ENCODE measurements at places on chromosomes 11 and 22. TPM values are rescaled to one million over a fixed set of nuclear protein-coding genes. Genes with fewer than 3 reads are reported as not detected.
A peak's percentile ranks its signal among the peaks of the same experiment; 100 is the strongest.

DNA sequence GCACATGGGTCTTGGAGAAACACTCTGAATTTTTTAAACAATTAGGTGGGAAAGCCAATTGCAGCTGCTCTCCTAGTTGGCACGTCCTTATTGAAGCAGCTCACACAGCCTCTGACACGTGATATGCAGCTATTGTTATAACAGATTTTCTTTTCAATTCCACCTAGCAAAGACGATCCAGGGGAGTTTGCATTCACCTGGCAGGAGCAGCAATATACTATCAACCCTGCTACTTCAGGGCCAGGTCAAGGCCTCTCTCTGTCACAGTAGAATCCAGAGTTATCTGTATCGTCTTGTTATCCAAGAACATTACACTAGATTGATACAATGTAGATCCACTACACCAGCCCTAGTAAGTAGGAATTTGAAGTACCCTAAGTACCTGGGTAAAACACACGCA is 8.3 kb downstream of the KRTAP5-11 start:
- no peak for DNase-seq
- H3K27me3 ChIP-seq, result peaks cover 1% of the 10 kb centered on the region
- H3K4me1 ChIP-seq, result peaks cover 4% of the 10 kb centered on the region
- no peak overlapping the region for H3K27ac ChIP-seq

GRCh38 chr11:19253817-19254216 is 13.1 kb upstream of the E2F8 start:
- peaks cover 13% of the 10 kb centered on the region for H3K4me1 ChIP-seq
- H3K36me3 ChIP-seq, result no peaks in the 10 kb centered on the region
- peak; percentile 31 for DNase-seq
- peaks cover 2% of the 10 kb centered on the region for H3K27me3 ChIP-seq
- no peak overlapping the region for H3K4me3 ChIP-seq

DNA sequence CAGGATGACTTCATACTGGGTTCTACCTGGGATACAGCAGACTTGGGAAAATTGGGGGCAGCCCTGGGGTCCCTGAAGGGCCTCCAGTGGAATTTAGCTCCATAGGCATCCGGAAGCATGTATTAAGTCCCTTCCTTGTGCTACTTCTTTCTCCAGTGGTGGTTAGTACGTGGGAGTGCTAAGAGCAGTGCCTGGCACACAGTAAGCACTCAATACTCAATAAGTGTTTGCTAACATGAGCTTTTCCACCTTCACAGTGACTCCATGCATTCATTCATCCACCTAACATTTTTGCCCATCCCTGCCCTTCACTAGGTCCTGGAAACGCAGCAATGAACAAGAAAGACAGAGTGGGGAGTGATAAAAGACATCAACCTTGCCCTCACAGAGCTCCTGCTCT is 120.5 kb downstream of the MN1 start:
- no peaks in the 10 kb centered on the region for H3K36me3 ChIP-seq
- H3K27ac ChIP-seq, result no peak overlapping the region
- H3K27me3 ChIP-seq, result no peaks in the 10 kb centered on the region
- H3K4me3 ChIP-seq, result no peak overlapping the region
- H3K4me1 ChIP-seq, result peaks cover 18% of the 10 kb centered on the region

- H3K27me3 ChIP-seq, result peaks cover 1% of the 10 kb centered on the region
- no peak overlapping the region for H3K27ac ChIP-seq
- no peak overlapping the region for H3K4me3 ChIP-seq
- DNase-seq, result no peak
- no peaks in the 10 kb centered on the region for H3K36me3 ChIP-seq
Observed at GRCh38 chr11:33942954-33943353, 51.1 kb upstream of the LMO2 start.

- DNase-seq, result no peak
- peaks cover 2% of the 10 kb centered on the region for H3K4me1 ChIP-seq
- peaks cover 1% of the 10 kb centered on the region for H3K27me3 ChIP-seq
Observed at GRCh38 chr11:73995731-73996130, 13.1 kb upstream of the UCP2 start.

DNA sequence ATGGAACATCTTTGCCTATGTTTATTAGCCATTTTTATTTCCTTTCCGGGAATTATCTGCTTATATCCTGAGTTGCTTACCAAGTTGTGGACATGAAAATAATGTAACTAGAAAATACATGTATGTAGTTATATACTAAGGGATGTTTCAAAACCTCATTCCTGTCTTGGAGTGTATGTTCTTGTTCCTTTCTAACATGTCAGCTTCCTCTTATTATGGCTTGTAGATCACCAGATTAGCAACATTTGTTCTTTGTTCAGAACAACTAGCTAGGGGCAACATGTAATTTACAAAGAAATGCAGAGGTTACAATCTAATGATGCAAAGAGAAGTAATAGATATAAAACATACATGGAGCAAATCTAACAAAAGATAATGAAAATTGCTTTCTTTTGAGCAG is 13.1 kb upstream of the TMEM123 start:
- DNase-seq, result no peak
- no peak overlapping the region for H3K27ac ChIP-seq
- H3K27me3 ChIP-seq, result peaks cover 2% of the 10 kb centered on the region
- no peak overlapping the region for H3K4me3 ChIP-seq

- peak overlapping the region; percentile 16 for H3K4me3 ChIP-seq
- DNase-seq, result no peak
- H3K4me1 ChIP-seq, result peaks cover 10% of the 10 kb centered on the region
- H3K36me3 ChIP-seq, result no peaks in the 10 kb centered on the region
- no peak overlapping the region for H3K27ac ChIP-seq
Observed at GRCh38 chr11:34650528-34650927, 29.6 kb downstream of the EHF start.

DNA sequence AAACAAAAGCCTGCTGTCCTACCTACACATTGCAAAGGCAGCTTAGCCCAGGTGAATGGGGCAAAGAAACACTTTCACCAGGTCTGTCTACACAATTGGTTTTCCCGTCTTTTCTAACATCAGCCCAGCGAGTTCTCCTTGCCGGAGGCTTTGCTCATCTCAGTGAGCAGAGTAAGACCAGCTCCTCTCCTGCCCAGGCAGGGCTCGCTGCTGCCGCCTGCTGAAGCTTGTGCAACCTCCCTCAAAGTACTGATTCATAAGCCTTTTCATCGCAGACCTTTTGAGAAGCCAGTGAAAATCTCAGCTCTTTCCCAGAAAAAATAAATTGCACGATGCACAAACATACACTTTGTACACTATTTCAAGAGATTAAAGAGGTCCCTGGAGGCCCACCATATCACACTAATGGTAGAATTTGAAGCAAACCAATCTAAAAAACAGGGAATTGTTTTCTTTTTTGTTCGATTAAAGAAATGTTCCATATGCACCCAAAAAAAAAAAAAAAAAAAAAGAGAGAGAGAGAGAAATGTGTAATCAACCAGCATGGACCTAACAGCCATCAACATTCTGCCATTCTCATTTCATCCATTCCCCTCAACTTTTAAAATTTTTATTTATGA is 328.1 kb upstream of the MPPED2 start:
- DNase-seq, result peak; percentile 72
- H3K4me1 ChIP-seq, result no peaks in the 10 kb centered on the region
- H3K36me3 ChIP-seq, result no peaks in the 10 kb centered on the region
- H3K27ac ChIP-seq, result no peak overlapping the region
- no peak overlapping the region for H3K4me3 ChIP-seq

DNA sequence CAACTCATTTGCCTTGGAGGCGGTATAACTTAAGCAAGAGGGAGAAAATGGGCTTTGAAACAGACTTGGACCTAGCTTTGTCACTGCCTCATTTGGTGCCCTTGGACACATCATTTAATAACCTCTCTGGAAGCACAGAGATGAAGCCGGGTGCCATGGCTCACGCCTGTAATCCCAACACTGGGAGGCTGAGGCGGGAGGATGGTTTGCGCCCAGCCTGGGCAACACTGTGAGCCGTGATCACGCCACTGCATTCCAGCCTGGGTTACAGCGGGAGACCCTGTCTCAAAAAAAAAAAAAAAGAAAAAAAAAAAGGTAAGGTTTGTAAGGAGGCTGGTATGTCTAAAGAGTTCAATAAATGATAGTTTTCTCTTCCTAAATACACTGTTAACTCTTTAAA is 806 bp downstream of the COA4 start:
- peaks cover 9% of the 10 kb centered on the region for H3K4me1 ChIP-seq
- peaks cover 7% of the 10 kb centered on the region for H3K36me3 ChIP-seq
- peaks cover 1% of the 10 kb centered on the region for H3K27me3 ChIP-seq
- peak overlapping the region; percentile 94 for H3K27ac ChIP-seq

DNA sequence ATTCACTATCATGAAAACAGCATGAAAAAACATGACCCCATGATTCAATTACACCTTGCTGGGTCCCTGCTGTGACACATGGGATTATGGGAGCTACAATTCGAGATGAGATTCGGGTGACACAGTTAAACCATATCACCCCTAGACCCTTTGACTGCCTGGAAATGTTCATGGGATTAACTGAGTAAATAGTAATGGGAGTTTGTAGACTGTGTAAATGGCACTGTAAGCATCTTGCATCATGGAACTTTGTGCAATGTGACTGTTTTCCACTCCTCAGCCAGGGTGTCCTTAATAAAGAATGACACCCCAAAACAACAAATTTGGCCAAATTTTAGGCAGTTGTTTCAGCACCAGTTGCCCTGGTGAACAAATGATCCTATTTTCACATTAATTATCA is 7.9 kb upstream of the SLC22A25 start:
- no peak overlapping the region for H3K4me3 ChIP-seq
- H3K27me3 ChIP-seq, result no peaks in the 10 kb centered on the region
- no peak for DNase-seq
- no peaks in the 10 kb centered on the region for H3K4me1 ChIP-seq
- H3K27ac ChIP-seq, result no peak overlapping the region
- H3K36me3 ChIP-seq, result no peaks in the 10 kb centered on the region

DNA sequence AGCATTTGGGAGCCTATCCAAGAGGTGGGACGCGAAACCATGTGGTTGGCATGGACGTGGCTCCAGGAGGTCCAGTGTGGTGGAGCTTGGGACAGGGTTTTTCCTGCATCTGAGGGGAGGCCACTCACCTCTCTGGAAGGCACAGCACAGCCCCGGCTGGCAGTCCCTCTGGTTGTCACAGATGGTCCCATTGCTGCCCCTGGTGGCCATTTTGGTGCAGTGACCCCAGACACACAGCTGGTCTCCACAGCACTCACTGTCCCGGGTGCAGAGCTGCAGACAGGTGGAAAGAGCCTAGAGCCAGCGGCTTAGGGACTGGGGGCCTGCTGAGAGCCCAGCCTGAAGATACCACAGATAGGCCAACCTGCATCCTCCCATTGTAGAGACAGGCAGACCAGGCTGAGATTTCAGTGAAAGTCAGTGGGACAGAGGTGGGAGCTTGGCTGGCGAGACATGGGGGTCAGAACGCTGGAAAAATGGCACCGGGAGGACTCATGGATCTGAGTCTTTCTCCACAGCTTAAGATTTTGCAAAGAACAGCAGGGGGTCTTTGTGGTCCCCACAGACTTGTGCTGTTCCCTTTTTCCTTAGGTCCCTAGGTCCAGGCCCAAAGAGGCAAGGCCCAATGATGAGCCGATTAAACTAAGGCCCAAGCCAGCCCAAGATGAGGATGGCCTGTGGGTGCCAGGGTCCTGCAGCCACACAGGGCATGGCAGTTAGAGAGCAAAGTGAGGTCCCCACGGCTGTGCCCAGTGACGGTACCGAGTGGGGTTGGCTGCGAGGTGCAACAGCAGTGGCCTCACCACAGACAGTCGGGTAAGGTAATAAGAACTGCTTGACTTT is 41.4 kb downstream of the DKK3 start:
- no peak overlapping the region for H3K27ac ChIP-seq
- peaks cover 5% of the 10 kb centered on the region for H3K4me1 ChIP-seq
- peak; percentile 83 for DNase-seq
- H3K27me3 ChIP-seq, result peaks cover 12% of the 10 kb centered on the region
- peaks cover 9% of the 10 kb centered on the region for H3K36me3 ChIP-seq

DNA sequence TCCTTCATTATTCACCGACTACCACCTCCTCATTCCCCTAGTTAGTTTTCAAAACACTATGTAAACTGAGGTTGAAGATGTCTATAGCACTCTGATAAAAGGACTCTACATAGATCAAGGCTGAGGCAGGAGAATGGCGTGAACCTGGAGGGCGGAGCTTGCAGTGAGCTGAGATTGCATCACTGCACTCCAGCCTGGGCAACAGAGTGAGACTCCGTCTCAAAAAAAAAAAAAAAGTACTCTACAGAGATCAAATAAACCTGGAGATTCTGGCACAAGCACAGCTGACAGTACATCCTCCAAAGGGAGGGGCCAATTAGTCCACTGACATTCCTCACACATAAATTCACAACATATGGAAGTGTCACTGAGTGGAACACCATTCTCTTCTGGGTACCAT is 31.0 kb downstream of the TSG101 start:
- H3K4me3 ChIP-seq, result no peak overlapping the region
- no peak overlapping the region for H3K27ac ChIP-seq
- DNase-seq, result no peak

DNA sequence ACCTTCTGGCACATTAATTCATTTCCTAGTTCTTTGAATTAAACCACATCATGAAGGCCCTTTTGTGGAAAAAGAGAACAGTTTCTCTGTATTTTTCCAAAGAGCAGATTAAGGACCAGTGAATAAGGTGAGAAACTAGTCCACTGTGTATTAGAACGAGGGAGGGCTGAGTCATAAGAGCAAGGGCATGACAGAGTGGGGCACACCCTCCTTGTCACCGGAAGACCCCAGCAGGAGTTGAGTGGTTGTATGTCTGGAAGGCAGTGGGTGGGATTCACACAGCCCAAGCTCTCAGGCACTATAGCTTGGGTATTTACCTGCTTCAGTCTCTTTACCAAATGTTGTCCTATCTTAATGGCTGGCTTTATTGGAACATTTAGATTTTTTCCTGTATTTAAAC is 86.8 kb downstream of the BMAL1 start:
- H3K4me1 ChIP-seq, result peaks cover 41% of the 10 kb centered on the region
- peaks cover 7% of the 10 kb centered on the region for H3K36me3 ChIP-seq
- peak overlapping the region; percentile 48 for H3K27ac ChIP-seq
- peaks cover 9% of the 10 kb centered on the region for H3K27me3 ChIP-seq
- no peak for DNase-seq

FUT4 gene
- 6.3 TPM for total RNA-seq

LYVE1 gene
- total RNA-seq, result not detected

CHRDL2 gene
- 0.21 TPM for total RNA-seq

CHRM1 gene
- total RNA-seq, result not detected

PRG3 gene
- not detected for total RNA-seq

ANO9 gene
- total RNA-seq, result 0.41 TPM
